ENCODE measurements at places on chromosomes 6 and 20.

- DNase-seq: no peak
Observed at GRCh38 chr6:15921243-15921642, 207.6 kb upstream of the MYLIP start.

- peak; percentile 21 for DNase-seq
Observed at GRCh38 chr6:148972481-148972880, 225.7 kb downstream of the UST start.

GRCh38 chr20:63117151-63117550, 98.8 kb downstream of the YTHDF1 start:
- no peak for DNase-seq

- DNase-seq: peak; percentile 70
Observed at GRCh38 chr6:149766156-149766769, 16.7 kb downstream of the PCMT1 start.

- no peak for DNase-seq
Observed at GRCh38 chr6:39419607-39420006, 97.1 kb upstream of the KCNK16 start.

DNA sequence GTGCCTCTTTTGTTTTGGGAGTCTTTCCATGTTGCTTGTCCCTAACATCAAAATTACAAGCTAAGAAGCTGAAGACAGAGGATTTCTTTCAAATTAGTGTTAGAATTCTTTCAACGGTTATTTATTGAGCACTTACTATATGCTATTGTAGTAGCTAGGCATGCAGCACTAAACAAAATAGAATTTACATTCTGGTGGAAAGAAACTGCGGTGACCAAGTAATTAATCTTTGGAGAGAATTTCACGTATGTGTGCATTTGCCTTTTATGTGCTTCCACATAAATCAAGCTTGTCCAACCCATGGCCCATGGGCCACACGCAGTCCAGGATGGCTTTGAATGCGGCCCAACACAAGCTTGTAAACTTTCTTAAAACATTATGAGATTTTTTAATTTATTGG, 33.0 kb upstream of the DUSP22 start:
- no peak for DNase-seq

GRCh38 chr6:43634702-43635303, 837 bp upstream of the MAD2L1BP start:
- DNase-seq: no peak

GRCh38 chr6:6319952-6320811, at the start of gene F13A1:
TSS of gene F13A1 (minus strand) at chr6:6320662. CDS start at chr6:6318664, 1,998 bp downstream.
- DNase-seq: no peak

GRCh38 chr6:80329496-80329895, 223.0 kb downstream of the BCKDHB start:
- no peak for DNase-seq

DNA sequence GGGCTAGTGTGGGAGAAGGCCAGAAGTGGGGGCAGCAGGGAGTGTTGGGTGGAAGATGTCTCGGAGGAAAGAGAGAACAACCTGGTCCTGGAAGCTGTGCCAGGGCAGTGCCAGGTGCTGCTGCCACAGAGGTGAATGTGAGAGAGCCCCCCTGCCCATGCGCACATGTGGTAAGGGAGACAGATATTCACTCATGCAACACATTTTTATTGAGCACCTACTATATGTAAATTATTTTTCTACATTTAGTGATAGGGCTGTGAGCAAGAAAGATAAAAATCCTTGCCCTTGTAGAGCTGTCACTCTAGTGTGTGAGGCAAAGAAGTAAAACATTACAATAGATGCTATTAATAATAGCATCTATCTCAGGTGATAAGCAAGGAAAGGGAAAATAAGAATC, 471 bp downstream of the CLPSL1 start:
- no peak for DNase-seq

- no peak for DNase-seq
Observed at GRCh38 chr6:35486005-35486925, 10.6 kb downstream of the TEAD3 start.

GRCh38 chr20:40499391-40499790, 189.6 kb downstream of the MAFB start:
- no peak for DNase-seq

- no peak for DNase-seq
Observed at GRCh38 chr20:58528412-58528811, 13.2 kb upstream of the APCDD1L start.

DNA sequence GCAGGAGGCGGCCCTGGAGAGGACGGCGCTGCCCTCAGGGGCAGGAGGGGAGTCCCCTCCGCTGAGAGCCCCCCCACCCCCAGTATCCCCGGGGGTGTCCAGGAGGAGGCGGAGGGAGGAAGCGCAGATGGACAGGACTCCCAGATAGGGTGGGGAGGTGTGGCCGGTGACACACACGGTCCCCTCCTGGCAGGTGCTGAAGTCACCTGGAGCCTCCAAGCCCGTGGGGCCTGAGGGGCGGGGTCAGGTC, 1.4 kb downstream of the STMN3 start:
- no peak for DNase-seq

DNA sequence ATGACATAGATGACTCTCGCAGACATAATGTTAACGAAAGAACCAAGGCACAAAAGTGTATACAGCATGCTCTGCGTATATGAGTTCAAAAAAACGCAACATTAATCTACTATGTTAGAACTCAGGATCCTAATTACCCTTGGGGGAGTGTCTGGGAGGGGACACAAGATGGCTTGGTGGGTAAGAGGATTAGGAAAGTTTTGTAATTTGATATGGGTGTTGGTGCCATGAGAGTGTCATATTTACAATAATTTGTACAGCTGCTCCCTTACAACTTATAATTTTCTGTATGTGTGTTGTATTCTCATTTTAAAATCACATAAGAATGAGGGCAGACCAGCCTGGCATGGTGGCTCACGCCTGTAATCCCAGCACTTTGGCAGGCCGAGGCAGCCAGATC, 38.6 kb downstream of the TFEB start:
- DNase-seq: no peak

GRCh38 chr6:163579880-163580295, 165.4 kb downstream of the QKI start:
- DNase-seq: peak; percentile 25

DNA sequence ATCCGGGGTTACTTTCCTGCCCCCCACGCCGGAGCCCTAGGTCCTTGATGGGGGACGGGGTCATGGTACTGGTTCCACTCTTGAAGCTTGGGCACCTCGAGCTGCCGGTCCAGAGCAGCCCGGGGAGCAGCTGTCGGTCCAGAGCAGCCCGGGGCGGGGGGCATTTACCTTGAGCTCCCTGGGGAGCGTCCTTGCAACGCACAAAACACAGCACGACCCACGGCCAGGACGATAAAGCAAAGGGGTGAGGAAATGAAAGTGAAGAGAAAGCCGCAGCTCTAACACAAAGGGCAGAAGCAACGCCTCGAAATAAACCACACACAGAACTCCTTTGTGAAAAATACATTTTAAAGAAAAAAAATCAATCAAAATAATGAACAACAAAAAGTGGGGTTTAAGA, 39.1 kb downstream of the KCNQ2 start:
- DNase-seq: no peak

DNA sequence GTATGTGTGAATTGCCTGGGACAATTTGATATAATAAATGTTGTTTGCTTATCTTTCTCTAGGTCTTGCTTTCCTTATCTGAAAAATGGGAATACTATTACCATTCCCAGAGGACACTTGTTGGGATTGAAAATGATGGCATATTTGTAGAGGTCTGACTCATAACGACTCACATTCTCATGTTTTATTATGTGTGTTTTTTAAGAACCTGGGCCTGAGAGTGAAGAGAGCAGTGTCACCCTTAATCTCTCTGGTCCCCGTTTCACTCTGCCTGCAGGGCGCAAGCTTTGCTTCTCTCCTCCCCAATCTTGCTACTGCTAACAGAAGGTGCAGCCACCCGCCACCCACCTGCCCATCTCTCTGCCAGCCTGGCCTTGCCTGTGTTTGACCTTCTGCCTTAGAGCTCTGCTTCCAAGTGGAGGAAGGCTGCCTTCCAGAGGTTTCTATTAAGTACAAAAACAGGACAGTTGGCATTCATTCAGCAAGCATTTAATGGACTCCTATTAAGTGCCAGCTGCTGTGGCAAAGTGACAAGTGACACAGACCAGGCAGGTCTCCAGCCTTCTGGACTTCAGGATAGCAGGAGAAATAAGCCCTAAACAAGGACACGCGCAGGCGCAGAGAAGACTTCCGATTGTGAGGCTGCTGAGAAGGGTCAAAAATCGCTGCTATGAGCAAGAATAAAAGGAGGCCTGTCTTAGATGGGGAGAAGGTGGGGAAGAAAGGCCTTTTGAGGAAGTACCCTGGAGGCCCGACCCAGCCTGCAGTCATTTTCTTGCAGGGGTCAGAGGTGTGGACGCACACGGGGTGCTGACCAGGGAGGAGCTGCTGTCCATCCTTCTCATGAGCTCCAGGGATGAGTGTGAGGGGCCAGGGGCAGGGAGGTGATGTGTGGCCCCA, 112.5 kb downstream of the JPH2 start:
- DNase-seq: peak; percentile 74

DNA sequence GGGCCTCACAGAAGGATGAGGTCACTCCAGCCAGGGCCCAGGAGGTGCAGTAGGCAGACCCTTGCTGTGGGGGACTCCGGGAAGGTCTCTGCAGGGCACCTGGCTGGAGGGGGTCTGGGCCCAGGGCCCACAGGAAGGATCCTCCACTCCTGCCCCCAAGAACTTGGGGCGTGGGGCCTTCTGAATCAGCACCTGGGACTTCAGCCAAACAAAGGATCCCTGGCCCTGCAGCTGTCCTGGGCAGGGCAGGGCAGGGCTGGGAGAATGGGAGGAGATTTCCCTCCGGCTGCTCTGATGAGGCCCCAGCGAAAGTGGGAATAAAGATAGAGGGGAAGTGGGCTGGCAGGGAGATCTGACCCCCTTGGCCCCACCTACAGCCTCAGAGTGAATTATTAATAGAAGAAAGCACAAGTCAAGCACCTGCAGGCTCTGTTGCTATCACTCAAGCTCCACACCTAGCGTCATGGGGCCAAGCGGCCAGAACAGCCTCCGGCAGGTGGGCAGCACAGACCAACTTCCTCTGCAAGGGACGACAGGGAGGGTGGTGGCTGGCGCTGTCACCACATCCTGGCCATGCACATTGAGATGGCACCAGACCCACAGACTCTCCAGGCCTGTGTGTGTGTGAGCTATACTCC, 61.6 kb upstream of the MRPS10 start:
- DNase-seq: peak; percentile 60

DNA sequence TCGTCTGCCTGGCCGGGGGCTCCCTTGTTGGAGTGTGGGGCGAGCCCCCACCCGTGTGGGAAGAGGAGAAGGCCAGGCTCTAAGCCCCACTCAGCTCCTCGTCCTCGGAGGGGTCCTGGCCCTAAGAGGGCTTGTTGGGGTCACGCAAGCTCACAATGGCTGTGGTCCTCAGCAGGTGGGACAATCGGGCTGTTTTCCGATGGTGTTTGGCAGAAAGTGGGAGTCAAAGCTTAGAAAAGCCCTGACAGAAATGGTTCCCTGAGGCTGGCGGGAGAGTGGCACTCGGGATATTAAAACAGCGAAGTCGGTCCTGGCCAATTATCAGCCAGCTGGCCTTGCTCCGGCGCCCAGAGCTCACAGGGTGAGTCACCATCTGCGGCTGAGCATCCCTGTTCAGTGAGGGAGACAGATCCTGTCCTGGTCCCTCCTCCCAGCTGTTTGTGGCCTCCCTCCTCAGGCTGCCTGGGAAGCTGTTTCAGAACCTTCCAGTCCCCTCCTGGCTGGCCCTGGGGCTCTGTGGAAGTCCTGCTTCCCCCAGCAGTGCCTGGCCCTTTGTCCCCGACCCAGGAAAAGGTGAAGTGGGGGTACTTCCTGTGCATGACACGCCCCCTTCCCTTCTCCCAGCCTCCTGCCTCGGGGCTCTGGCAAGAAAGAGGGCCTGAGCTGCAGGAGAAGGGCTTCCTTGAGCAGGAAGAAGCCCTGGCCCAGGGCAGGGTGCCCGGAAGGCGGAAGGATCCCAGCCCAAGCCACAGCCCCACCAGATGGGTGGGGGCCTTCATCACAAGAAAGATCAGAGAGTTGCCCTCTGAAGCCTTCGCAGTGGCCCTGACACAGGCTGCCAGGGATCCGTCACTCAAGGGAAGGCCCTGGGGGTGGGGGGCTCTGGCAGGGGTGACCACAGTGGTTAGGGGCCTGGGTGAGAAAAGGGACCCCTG, 53.6 kb upstream of the BHLHE23 start:
- peak; percentile 50 for DNase-seq

Measured in EH (cell line).